ENCODE measurements at places on chromosomes 3 and 15.

- DNase-seq = no peak
These were observed 83.9 kb downstream of the LRRK1 start for GRCh38 chr15:101003081-101003480.

DNA sequence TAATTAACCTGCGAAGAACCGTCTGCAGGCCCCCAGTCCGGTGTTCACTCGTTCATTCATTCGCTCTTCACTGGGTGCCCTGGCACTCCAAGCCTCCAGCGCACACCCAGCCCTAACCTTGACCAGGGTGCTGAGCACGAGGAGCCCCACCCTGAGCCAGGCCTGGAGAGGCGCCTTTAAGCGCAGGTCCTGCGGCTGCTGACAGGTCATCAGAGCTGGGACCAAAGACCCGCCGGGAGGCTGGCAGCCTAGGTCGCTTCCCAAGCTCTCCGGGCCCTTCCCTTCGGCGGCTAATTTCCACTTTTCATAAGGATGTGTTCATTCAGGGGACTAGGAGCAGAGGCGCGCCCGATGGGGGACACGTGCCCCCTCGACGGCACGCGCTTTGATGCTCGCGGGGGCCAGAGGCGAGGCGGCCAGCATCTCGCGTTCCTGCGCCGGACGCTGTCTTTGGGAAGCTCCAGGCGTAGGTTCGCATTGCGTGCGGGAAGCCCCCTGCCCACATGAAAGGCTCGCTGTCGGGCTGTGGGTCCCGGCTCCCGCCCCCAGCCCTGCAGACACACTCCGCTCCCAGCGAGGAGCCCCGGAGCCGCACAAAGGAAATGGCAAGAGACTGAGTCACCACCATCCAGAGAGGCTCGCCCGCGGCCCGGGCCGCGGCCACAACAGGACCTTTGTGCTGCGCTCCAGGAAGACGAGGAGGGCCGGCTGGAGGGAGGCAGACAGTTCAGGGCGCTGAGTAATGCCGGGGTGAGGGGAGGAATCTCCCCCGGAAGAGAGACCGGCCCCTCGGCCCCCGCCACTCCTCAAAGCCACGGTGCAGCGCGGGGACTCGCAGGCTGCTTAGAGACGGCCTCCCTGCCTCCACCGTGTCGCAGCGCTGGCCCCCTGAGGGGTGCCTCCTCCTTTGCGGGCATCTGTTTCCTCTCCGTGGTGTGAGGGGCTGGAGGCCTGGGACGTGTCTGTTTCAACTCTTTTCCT, 266.4 kb upstream of the HES1 start:
- no peak for DNase-seq

DNA sequence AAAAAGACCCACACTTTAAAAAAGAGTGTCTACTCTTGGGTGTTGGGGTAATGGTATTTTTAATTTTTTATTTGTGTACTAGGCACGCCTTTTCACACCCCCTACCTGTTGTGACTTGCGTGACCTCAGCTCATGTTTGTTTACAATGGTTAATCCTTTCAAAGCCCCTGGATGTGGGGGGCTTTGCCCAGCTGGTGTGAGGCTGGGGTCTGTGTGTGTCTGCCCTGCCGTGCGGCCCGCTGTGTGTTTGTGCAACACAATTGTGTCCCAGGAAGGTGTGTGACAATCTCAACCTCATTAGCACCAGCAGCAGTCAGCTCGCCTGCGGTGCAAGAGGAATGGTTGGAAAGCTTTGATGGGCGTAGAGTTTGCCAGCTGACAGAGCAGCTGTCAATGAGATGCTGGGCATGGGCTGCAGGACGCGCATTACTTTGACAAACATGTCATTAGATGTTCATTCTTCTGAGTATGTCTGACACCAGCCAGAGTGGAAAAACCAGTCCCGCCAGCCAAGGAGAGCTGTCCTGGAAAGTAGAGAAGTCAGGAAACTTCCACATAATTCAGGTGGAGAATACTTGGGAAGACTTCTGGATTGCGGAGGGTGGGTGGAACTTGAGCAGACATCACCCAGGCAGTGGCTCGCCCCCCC, 9.6 kb downstream of the LRRK1 start:
- no peak for DNase-seq

GRCh38 chr3:45610119-45610518, 15.6 kb downstream of the LIMD1 start:
- no peak for DNase-seq

DNA sequence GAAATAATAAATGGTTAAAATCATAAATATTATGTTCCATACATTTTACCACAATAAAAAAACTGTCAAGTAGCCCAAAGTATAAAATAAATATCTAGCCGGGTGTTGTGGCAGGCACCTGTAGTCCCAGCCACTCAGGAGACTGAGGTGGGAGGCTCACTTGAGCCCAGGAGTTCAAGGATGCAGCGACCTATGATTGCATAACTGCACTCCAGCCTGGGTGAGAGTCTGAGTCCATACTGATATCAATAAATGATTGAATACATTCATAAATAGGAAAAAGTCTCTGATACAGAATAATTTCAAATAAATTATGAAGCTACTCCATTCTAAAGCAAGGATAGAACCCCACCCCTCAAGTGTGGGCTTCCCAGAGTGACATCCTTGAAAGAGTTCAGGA, 68.5 kb upstream of the GATA2 start:
- no peak for DNase-seq

DNA sequence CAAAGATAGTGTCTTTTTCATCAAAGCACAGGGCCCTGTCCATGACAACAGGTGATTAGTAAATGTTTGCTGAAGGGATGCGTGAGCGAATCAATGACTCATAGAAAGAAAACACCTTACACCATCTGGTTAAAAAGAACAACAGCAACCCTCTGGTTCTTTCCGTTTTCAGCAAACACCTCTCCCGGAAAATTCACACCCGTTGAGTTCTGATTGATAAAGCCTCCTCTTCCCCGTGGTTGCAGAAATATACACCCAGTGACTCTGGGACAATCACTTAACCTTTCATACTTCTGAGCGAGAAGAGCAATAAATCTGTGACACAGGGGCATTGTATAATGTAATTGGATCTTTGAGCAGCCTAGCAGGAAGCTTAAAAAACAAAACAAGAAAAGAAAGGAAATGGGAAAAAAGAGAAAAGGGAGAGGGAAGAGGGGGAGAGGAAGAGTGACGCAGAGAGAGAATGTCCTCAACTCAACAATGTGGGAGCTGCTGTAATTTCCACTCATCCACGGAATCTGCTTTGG, 37.6 kb downstream of the ADAMTS9 start:
- no peak for DNase-seq

GRCh38 chr3:107221856-107222255, 155.4 kb upstream of the CCDC54 start:
- DNase-seq = no peak

- no peak for DNase-seq
These were observed 35.1 kb downstream of the HMG20A start for GRCh38 chr15:77455696-77456321.

DNA sequence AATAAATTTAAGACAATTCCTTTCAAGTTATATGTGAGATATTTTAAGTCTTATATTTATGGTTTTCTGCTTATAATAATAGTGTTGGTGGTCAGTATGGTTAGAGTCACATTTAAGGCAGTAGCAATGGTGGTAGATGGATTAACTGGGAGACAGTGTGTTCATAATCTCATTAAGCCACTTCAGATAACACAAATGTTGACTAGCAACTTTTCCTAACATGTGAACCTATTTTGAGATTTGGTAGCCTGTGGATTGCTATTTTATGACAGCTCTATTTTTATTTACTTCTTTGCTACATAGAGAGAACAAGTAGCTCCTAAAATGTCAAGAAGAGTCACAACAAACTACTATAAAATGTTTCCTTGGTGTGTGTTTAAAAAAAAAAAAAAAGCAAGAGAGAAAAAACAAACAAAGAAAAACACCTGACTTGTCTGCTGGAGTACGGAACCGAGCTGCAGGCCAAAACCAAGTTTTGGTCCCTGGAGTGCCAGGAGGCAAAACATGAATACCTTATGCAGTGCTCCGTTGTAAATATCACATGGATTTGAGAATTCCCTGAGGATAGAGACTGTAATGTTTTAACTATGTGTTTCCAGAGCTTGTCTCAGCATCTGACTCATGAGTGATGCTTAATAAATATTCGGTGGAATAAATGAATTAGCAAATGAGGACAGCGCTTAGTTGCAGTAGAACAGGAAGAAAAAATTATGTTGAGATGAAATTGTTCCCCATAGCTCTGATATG, 457.1 kb upstream of the ROBO2 start:
- no peak for DNase-seq

DNA sequence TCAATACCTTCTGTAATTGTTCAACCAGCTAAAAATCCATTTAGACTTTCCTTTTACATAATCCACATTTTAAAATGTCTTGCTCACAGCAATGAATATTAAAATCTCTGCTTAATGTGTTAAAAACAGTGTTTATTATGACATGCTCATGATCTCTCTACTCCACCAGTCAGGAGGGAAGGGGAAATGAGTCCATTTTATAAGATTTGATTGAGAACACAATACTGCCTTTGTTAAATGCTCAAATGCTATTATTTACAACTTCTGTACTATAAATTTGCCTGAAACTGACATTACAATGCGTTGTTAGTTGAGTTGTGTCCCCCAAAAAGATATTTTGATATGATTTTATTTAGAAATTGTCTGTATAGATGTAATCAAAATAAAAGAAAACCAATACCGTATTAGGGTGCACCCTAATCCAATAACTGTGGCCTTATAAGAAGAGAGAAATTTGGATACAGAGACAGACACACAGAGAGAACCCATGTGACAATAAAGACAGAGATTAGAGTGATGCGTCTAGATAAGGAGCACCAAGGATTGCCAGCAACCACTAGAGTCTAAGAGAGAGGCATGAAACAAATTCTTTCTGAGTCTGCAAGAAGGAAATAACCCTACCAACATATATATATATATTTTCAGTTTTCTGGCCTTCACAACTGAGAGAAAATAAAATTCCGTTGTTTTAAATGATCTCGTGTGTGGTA, 9.1 kb upstream of the PLSCR4 start:
- no peak for DNase-seq

- no peak for DNase-seq
These were observed 35.9 kb downstream of the NR1I2 start for GRCh38 chr3:119817583-119818363.

DNA sequence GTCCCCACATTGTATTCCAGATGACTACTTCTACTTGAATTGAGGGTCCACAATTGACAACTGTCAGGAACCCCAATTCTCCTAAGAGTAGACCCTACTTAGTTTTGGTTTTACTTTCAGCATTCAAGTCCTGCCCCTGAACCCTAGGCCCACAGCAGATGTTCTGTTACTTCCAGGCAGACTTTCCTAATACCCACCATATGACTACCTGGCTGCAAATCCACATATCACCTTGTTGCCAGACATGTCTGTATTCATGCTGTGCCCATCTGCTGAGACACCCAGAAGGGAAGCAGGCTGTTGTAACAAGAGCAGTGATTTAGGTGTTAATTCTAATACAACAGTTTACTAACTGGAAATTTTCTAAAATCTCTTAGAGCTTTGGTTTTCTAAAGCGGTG, 235.1 kb upstream of the CCDC54 start:
- DNase-seq = no peak

- DNase-seq = no peak
These were observed 981 bp upstream of the SCAP start for GRCh38 chr3:47476644-47477199.

- DNase-seq = peak; percentile 99
These were observed at the start of gene ZBTB11 for GRCh38 chr3:101676765-101677435. ZBTB11 (minus strand) TSS chr3:101677132; CDS start chr3:101676914, 218 bp downstream.

DNA sequence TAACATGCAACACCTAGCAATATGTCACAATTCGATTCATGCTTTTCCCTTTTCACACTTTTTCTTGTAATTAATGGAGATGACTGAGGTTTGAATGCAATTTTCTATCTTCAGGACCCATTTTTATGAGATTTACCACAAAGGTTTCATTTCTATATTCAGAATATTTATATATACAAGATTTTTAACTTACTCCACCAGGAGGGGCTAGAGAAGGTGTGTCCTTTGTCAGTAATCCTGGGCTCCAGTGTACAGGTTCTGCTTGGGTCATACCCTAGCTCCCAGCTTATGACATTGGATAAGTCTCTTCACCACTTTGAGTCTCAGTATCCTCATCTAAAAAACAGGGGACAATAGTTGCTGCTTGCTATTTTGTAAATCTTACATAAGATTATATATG, 95.7 kb upstream of the SLC24A5 start:
- DNase-seq = no peak

DNA sequence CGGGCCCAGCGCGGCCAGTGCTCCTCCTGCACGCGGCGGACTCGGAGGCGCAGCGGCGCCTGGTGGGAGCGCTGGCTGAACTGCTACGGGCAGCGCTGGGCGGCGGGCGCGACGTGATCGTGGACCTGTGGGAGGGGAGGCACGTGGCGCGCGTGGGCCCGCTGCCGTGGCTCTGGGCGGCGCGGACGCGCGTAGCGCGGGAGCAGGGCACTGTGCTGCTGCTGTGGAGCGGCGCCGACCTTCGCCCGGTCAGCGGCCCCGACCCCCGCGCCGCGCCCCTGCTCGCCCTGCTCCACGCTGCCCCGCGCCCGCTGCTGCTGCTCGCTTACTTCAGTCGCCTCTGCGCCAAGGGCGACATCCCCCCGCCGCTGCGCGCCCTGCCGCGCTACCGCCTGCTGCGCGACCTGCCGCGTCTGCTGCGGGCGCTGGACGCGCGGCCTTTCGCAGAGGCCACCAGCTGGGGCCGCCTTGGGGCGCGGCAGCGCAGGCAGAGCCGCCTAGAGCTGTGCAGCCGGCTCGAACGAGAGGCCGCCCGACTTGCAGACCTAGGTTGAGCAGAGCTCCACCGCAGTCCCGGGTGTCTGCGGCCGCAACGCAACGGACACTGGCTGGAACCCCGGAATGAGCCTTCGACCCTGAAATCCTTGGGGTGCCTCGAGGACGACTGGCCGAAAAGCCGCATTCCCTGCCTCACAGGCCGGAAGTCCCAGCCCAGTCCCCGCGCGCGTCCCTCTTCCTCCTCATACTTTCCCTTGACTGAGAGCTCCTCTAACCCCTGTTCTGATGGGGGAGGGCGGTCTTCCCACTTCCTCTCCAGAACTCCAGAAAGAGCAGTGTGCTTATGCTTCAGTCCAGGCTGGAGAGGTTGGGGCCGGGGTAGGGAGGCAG, 1.4 kb upstream of the IL17RC start:
- peak; percentile 27 for DNase-seq

DNA sequence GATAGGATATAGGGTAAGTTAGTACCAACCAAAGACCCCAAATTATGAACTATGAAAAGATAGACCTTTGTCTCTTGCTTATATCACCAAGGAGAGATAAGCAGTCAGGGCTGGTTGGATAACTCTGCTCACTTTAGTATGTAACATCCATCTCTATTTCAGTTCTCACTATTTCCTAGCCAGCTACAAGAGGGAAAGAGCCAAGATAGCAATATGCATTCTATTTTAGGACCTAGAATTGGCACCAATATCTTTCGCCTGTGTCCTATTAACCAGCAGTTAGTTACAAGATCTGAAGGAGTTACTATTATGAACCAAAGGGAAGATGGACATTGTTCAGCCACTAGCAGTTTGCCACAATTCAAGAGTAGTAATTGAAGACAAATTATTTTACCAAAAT, 457.5 kb downstream of the NSUN3 start:
- no peak for DNase-seq

Measured in stimulated activated CD4-positive, alpha-beta T cell treated with anti-CD3 and anti-CD28 coated beads, Interleukin-15, amount 100 ng/mL, for 48 hours (primary cell).